Hepatic stellate cell (primary cell): ENCODE measurements at places on chromosomes 3 and 15.
A peak's percentile ranks its signal among the peaks of the same experiment; 100 is the strongest.

DNA sequence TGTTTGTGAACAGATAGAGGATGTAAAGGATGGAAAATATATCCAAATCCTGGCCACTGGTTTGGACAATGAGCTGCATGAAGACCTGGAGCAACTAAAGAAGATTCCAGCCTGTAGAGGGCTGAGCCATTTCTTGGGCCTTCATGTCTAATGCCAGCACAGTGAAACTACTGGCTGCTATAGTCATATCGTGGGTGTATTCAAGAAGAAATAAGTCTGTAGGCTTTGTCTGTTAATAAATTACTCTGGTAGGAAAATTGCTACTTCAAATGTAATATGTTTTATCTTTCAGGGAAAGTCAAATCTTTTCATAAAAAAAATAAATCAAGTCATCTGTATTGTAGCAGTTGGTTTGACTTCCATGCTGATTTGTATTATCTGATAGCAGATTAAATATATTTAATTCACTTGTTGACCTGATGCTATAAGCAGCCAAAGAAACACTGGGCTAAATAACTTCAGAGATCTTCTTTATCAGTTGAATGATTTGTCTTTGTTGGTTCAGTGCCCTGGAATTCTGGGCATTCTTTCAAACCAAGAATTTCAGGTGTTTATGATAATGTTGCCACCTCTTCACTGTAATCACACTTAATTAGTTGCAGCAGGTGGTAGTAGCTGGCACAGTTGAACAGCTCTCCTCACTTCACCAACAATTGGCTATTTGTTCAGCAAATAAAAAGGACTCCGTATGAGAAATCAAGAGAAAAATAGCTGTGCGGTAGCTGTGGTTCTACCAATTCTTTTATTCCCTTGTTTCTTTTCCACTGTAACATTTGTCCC lies 1109.5 kb downstream of the NSUN3 start:
- no peak for DNase-seq

- no peak for DNase-seq
These were observed 1.8 kb upstream of the TGFBR2 start for GRCh38 chr3:30604558-30604957.

- DNase-seq = no peak
These were observed 1.2 kb downstream of the SIDT1 start for GRCh38 chr3:113533534-113533892.

DNA sequence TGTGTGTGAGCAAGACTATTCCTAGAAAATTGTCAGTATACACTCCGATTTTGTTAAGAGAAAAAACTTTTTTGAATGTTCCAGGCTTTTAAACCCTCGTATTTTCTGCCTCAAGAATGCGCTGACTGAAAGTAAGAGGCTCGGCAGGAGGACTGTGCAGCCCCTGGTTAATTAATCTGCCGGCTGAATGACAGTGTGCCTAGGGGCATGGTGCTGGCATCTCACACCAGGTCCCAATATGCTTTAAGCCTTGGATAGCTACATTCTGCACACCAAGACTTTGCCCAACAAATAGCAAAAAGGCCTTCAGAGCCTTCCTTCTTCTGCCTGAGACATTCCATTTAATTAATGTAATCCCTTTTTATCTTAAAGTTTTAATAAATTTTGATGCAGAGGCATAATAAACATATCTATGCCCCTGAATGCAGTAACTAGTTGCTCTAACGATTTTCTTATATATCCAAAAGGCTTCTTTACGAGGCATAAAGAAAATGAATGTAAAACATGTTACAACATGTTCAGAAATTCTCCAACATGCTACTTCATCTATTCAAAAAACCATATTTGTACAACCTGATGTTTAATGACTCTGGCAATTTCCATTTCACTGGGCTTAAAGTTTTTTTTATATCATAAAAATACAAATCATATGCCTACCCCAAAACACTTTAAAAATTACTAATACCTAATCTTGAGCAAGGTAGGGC lies 37.9 kb downstream of the DPH6 start:
- DNase-seq = no peak

DNA sequence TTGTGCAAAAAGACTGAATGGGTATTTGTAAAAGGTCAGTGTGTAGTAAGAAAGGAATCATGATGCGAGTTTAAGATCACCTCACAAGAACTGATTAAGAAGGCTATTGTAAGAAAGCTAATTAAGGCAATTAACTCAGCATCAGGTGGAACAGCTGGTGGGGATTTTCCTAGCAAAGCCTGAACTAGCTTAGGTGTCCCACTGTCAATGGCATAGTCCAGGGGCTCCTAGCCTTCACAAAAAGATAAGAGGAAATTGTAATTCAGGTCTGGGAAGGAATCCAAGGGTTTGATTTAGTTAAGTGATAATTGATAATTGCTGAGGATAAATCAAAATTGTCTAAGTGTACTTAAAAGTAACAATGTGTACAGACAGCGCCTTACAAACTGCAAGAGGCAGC lies 901.6 kb downstream of the TUSC7 start:
- DNase-seq = no peak

GRCh38 chr15:79769933-79770759 lies 126.7 kb downstream of the MTHFS start:
- no peak for DNase-seq

DNA sequence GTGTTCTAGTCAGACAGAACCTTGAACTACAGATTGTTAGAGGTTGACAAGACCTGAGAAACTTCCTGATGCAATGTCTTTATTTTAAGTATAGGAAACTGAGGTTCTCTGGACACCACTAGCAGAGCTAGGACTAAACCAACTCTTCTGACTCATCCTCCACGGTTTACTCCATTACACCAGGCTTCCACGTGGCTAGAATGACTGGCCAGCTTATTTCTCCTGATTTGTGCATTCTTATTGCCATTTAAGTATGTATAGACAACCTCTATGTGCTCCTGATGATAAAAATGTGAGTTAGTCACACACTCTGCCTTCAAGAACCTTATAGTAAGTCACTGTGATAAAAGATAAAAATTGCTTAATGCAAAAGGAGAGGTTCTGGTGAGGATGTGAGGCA lies 182.7 kb downstream of the MEX3B start:
- DNase-seq = peak; percentile 14

GRCh38 chr3:37809846-37810447 lies 51.7 kb upstream of the CTDSPL start:
- DNase-seq = no peak

DNA sequence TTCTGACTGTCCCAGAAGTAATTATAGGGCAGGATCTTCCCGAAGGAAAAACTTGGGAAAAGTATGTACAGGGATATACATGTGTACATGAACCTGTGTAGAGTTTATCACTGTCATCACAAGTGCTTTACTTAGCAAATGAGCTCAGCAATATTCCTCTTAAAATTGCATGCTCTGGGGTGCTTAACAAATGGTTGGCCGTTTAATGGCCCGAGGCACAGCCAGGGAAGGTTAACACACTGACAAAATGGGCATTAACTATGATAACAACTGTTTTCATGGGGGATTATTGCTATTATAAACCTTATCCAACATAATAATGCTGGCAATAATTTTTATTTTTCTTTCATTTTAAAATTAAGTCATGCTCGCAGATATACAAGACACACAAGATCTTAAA lies 459.3 kb downstream of the TUSC7 start:
- no peak for DNase-seq

DNA sequence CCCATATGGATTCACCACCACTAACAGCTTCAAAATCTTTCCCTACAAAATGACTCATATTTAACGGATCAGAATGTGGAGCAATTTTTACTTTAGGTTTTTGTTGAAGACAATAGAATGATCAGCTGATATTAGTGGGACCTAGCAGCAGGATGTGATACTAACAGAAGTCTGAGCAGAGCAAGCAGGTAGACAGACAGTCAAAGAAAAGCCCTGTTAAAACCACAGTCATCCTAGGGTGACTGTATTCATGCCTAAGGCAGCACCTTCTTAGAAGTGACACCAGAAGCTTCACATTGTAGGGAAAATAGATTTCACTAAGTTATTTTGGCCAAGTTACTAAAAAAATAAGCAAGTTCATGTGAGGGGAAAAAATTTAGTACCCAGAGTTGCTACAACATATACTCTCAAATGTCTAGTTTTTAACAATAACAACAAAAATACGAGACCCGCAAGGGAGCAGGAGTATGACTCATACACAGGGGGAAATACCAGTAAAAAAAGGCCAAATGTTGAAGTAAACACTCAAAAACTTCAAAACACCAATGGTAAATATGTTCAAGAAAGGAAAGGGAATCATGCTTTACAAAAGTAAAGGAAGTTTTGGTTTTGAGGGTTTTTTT lies 590.9 kb downstream of the EPHA3 start:
- no peak for DNase-seq

DNA sequence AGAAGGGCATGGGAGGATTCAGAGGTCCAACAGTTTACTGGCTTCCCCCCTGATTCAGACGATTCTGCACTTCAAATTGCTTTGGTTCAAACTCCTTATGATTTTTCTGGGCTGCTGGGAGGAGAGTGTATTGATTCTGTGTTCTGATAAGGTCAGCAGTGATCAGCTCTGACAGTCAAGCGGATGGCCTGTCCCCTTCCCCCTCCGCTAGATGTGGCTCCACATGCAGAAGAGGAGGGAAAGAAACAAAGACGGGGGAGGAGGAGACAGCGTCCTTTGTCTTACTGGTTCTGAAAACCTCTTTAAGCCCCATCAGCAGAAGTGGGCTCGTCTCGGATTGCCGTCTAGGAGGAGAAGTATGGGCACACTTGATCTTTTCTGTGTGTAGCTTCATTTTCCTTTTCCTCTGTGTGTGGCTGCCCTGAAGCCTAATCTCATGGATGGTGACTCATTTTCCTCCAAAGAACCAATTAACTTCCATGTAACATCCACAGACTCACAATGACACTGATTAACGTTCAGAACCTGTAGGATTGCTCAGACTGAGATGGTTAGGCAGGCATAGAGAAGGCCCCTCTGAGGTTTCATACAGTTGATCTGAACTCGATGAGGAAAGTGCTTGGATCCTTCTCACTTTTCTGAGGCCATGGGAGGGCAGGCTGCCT lies 162.4 kb upstream of the PPP2R3A start:
- no peak for DNase-seq

DNA sequence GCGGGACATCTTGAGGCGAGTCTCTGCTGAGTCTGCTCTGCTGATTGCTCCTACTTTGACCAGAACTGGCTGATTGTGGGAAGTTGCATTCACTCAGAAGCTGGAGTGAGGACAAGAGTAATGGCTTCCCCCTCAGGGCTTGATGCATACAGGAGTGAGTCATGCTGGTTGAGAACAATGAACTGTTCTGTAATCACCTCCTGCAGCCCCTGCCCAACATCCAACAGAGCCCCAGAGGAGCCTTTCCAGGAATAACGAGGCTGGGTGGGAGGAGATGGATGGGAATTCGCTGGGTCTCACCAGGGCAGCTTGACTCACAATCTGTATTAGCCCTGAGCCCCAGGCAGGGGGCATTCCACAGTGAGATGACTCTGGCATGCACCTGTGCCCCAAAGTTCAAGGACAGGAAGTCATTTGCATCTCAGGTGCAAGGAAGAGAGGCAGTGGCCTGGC lies 85.0 kb downstream of the RAB11A start:
- DNase-seq = no peak

DNA sequence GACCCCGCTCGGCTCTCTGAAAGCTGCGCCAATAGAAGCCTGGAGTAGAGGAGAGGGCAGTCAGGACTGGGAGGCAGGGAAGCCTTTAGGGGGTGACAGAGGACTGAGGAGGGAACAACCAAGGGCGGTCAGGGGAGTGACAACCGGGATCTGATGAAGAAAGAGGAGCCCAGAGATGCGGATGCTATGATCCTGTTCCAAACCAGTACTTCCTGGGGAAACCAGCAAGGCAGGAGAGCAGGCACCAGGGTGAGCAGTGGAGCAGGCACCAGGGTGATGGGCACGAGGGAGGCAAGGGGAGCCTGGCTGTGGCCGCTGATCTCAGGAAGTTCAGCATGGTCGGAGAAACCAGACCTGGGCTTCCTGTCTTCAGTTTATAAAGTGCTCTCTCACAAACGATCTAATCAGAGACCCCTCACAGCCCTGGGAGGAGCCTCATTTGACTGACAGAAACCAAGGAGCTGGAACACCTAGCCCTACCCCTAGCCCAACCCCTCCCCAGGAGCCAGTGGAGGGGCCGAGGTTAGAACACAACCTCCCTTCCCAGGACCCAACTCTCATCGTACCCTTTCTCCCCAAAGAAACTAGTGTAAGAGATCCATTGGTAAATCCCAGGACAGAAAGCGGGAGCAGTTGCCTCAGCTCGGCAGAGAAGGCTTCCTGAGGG lies 34.9 kb downstream of the CCDC33 start:
- no peak for DNase-seq

DNA sequence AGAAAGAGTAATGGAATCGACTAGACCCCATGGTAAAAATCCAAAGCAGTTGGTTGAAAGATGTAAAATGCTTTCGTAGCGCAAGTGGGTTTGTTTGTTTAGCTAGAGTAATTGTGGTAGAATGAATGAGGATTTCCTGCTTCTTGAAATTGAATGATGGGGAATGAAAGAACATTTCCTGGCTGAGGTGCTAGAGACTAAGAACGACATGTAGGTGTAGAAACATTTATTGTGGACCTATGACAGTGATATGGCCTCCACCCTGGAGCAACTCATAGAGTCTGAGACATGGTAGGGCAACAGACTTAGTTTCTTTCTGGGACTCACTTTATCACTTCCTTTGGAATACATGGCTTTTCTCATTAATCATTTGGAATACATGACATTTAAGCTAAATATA lies 467.6 kb upstream of the CFAP20DC start:
- DNase-seq = no peak

DNA sequence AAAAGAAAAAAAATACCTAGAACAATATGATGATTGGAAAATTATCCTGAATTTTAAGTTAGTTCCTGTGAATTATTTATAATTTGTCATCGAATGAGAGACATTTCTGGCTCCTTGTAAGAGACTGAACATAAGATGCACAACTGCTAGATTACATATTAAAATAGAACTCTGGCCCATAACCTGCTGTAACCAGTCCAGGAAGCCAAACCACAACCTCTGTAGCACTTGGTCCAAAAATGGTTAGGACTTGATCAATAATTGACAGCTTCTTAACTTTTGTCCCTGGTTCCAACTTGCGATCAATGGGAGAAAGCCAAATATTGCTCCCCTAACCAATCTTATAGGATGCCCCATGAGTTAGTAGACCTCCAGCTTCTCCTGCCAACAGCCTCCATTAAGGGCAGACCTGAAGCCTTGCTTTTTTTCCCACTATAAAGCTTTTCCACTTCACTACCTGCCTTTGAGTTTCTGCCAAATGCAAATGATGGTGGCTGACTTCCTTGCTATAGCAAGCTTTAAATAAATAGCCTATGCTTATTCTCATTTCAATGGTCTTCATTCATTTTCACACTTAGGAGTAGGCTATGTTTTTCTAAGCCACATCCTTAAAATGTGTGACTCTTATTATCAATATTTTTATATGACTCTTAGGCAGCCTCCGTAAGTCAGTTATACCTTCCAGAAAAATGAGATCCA lies 224.0 kb upstream of the ARHGEF26 start:
- DNase-seq = no peak

- no peak for DNase-seq
These were observed 105.8 kb upstream of the UNC13C start for GRCh38 chr15:53872410-53872809.

- no peak for DNase-seq
These were observed 62.5 kb upstream of the TLE3 start for GRCh38 chr15:70160267-70160666.
